ENCODE measurements at places on chromosomes 4 and X.

- no peak for DNase-seq
Observed at GRCh38 chr4:122259849-122260248, 107.7 kb downstream of the BLTP1 start.

- no peak for DNase-seq
Observed at GRCh38 chrX:115579786-115580294, 18.9 kb downstream of the PLS3 start.

- DNase-seq = no peak
Observed at GRCh38 chr4:74754218-74754617, 40.1 kb downstream of the BTC start.

GRCh38 chr4:176792326-176793059 lies at the start of gene VEGFC:
Gene VEGFC (minus strand): TSS chr4:176792922. CDS start chr4:176792311, 611 bp downstream.
- peak; percentile 71 for DNase-seq
